ENCODE measurements at places on chromosomes 7 and 10. TPM values are rescaled to one million over a fixed set of nuclear protein-coding genes. Genes with fewer than 3 reads are reported as not detected.

The OGDHL gene
- total RNA-seq = 10.7 TPM

The GSAP gene
- total RNA-seq = 1.5 TPM

The HGF gene
- total RNA-seq = not detected

The CPA1 gene
- total RNA-seq = not detected

The HPSE2 gene
- not detected for total RNA-seq

The ATOH7 gene
- total RNA-seq = not detected
